Fibroblast of lung (primary cell): ENCODE measurements at places on chromosomes 4 and X. TPM values are rescaled to one million over a fixed set of nuclear protein-coding genes. Genes with fewer than 3 reads are reported as not detected.

- DNase-seq = no peak
- no peak overlapping the region for H3K4me3 ChIP-seq
- no peak overlapping the region for H3K27ac ChIP-seq
- H3K36me3 ChIP-seq = no peaks in the 10 kb centered on the region
- H3K27me3 ChIP-seq = no peaks in the 10 kb centered on the region
Measured at GRCh38 chrX:68121371-68121770, 311.9 kb downstream of the OPHN1 start.

DNA sequence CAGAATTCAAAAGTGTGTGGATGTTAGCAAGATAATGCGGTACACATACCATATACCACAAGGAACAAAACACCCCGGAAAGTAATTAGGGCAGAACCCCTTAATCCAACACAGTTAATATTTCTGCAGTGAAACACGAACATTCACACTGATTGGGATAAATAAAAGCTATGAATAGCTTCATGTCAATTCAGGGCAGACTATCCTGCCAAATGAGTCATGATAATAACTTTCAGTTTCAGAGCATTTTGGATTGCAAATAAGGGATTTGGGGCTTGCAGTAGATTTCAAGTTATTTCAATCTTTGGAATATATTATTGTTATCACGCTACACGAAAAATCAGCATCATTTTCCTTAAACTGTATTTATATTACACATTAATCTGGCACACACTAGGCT is 24.3 kb downstream of the IRF2 start:
- peak overlapping the region; percentile 95 for H3K27ac ChIP-seq
- peak; percentile 75 for DNase-seq
- H3K4me1 ChIP-seq = peaks cover 22% of the 10 kb centered on the region
- no peaks in the 10 kb centered on the region for H3K36me3 ChIP-seq
- peak overlapping the region; percentile 64 for H3K4me3 ChIP-seq

NMU gene
- total RNA-seq = not detected in 2 replicates

GRCh38 chrX:77415161-77415560 is 32.0 kb upstream of the FGF16 start:
- H3K27me3 ChIP-seq = no peaks in the 10 kb centered on the region
- no peaks in the 10 kb centered on the region for H3K4me1 ChIP-seq
- no peaks in the 10 kb centered on the region for H3K36me3 ChIP-seq
- no peak for DNase-seq
- no peak overlapping the region for H3K27ac ChIP-seq
- no peak overlapping the region for H3K4me3 ChIP-seq

DDIT4L gene
- 3.3 and 6.4 TPM in 2 replicates for total RNA-seq

GRCh38 chrX:102849396-102849795 is 87.7 kb upstream of the RAB40AL start:
- H3K27me3 ChIP-seq = no peaks in the 10 kb centered on the region
- H3K4me1 ChIP-seq = no peaks in the 10 kb centered on the region
- no peak for DNase-seq
- H3K27ac ChIP-seq = no peak overlapping the region
- no peak overlapping the region for H3K4me3 ChIP-seq

- no peak overlapping the region for H3K4me3 ChIP-seq
- no peak for DNase-seq
- no peaks in the 10 kb centered on the region for H3K27me3 ChIP-seq
- H3K4me1 ChIP-seq = no peaks in the 10 kb centered on the region
Measured at GRCh38 chr4:56324011-56324610, 63.2 kb downstream of the AASDH start.

GRCh38 chr4:113452868-113453620 is 308.5 kb downstream of the CAMK2D start:
- H3K36me3 ChIP-seq = peaks cover 6% of the 10 kb centered on the region
- H3K27ac ChIP-seq = no peak overlapping the region
- H3K27me3 ChIP-seq = no peaks in the 10 kb centered on the region
- H3K4me3 ChIP-seq = no peak overlapping the region

DNA sequence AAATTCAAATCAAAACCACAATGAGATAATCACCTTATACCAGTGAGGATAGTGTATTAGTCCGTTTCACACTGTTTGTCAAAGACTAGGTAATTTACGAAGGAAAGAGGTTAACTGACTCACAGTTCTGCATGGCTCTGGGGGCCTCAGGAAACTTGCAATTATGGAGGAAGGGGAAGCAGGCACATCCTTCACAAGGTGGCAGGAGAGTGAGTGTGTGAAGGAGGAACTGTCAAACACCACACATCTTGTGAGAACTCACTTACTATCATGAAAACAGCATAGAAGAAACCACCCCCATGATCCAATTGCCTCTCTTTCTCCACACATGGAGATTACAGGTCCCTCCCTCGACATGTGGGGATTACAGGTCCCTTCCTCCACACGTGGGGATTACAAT is 54.7 kb upstream of the TRPC5 start:
- no peak overlapping the region for H3K27ac ChIP-seq
- no peak overlapping the region for H3K4me3 ChIP-seq
- no peak for DNase-seq

GRCh38 chr4:172740434-172740833 is 428.2 kb upstream of the GALNT7 start:
- H3K36me3 ChIP-seq = no peaks in the 10 kb centered on the region
- DNase-seq = peak; percentile 27
- H3K4me1 ChIP-seq = no peaks in the 10 kb centered on the region
- no peaks in the 10 kb centered on the region for H3K27me3 ChIP-seq

DNA sequence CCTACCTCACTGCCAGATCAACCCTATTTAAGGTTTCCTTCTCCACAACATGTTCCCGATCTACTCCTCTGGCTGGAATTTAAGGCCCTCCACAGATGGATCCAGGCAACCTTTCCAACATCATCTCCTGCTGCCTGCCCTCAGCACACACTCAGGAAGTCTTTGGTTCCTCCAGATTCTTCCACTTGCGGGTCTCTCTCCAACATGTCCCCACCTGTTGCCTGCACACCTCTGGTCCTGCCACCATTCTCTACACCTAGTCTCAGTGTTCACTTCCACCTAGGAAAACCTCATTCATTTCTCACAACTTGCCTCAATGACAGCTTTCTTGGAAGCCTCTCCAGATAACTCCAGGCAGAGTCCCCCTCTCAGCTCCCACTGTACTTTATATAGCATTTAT is 80.1 kb downstream of the RTL5 start:
- H3K36me3 ChIP-seq = no peaks in the 10 kb centered on the region
- H3K27ac ChIP-seq = no peak overlapping the region
- H3K4me1 ChIP-seq = no peaks in the 10 kb centered on the region
- DNase-seq = no peak
- peaks cover 3% of the 10 kb centered on the region for H3K27me3 ChIP-seq
- no peak overlapping the region for H3K4me3 ChIP-seq

TMA16 gene
- total RNA-seq = 21.0 and 21.1 TPM in 2 replicates

DNA sequence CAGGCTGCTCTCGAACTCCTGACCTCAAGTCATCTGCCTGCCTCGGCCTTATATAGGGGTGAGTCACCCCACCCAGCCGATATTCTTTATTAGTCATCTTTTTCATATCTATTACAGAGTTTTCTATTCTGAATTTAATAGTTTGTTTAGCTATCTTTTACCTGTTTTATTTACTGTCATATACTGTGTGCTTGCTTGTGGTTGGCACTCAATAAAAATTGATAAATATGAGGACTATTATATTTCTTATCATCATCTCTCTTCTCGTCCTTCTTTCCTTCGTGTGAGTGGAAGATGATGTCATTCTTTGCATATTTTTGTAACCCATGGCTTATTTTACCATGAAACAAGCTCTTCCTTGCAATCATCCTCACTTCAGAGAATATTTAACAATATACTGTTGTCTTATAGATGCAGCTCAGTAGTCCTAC is 265.5 kb downstream of the ARHGAP24 start:
- peak; percentile 60 for DNase-seq
- H3K27me3 ChIP-seq = no peaks in the 10 kb centered on the region
- H3K4me3 ChIP-seq = no peak overlapping the region
- H3K36me3 ChIP-seq = no peaks in the 10 kb centered on the region

- H3K27ac ChIP-seq = no peak overlapping the region
- no peaks in the 10 kb centered on the region for H3K27me3 ChIP-seq
- no peak for DNase-seq
- no peak overlapping the region for H3K4me3 ChIP-seq
Measured at GRCh38 chrX:121569609-121570008, 522.2 kb downstream of the GLUD2 start.

LRP2BP gene
- 0.51 and 0.66 TPM in 2 replicates for total RNA-seq

- H3K27ac ChIP-seq = no peak overlapping the region
- peaks cover 2% of the 10 kb centered on the region for H3K27me3 ChIP-seq
- no peaks in the 10 kb centered on the region for H3K4me1 ChIP-seq
Measured at GRCh38 chr4:98793658-98794057, 135.2 kb upstream of the TSPAN5 start.

DNA sequence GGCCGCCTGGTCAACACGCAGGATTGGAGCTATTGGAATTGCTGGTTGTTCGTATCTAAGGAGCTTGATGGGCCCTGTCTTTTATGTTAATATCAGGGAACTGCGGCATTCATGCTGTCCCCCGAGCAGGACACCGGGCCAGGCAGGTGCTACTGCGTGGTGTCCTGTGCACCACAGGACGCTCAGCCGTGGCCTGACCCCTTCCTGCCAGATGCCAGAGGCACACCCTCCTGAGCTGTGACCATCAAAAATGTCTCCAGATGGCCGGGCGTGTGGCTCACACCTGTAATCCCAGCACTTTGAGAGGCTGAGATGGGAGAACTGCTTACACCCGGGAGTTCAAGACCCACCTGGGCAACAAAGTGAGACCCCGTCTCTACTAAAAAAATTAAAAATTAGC is 32.1 kb downstream of the ABLIM2 start:
- H3K4me3 ChIP-seq = no peak overlapping the region
- DNase-seq = no peak
- H3K4me1 ChIP-seq = no peaks in the 10 kb centered on the region
- H3K27me3 ChIP-seq = no peaks in the 10 kb centered on the region
- H3K36me3 ChIP-seq = no peaks in the 10 kb centered on the region

C4orf51 gene
- total RNA-seq = not detected in 2 replicates

- no peak overlapping the region for H3K4me3 ChIP-seq
- DNase-seq = peak; percentile 82
- H3K27me3 ChIP-seq = no peaks in the 10 kb centered on the region
- H3K4me1 ChIP-seq = no peaks in the 10 kb centered on the region
- no peaks in the 10 kb centered on the region for H3K36me3 ChIP-seq
Measured at GRCh38 chrX:8629871-8630270, 102.1 kb downstream of the ANOS1 start.

- H3K27ac ChIP-seq = no peak overlapping the region
- H3K4me1 ChIP-seq = no peaks in the 10 kb centered on the region
- no peak for DNase-seq
- no peak overlapping the region for H3K4me3 ChIP-seq
Measured at GRCh38 chr4:151358266-151358665, 32.9 kb upstream of the SH3D19 start.

DNA sequence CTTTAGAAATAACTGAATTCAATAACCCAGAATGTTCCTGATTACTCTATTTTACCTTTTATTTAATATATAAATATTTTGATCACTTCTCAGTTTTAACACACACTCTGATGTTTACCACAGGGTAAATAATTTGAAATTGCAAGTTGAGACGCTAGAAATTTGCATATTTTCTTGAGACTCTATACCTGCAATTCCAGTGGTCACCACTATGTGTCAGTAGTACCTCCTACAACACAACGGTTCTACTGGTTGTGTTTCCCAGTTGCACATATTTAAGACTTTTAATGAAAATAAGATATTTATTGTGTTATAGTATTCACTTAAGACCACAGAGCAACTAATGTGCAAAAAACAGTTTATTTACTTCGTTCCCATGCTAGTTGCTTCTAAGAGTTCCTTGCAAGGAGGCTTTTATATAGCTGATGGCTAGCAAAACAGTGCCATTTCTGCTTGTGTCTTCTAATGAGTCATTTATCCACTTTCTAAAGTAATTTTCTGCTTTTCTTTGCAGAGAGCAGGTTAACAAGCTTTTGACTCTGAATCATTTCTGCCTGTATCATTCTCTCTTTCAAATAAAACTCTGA is 98.9 kb upstream of the PDLIM3 start:
- no peak for DNase-seq
- H3K27me3 ChIP-seq = no peaks in the 10 kb centered on the region
- H3K27ac ChIP-seq = no peak overlapping the region
- no peak overlapping the region for H3K4me3 ChIP-seq
- H3K4me1 ChIP-seq = no peaks in the 10 kb centered on the region

DNA sequence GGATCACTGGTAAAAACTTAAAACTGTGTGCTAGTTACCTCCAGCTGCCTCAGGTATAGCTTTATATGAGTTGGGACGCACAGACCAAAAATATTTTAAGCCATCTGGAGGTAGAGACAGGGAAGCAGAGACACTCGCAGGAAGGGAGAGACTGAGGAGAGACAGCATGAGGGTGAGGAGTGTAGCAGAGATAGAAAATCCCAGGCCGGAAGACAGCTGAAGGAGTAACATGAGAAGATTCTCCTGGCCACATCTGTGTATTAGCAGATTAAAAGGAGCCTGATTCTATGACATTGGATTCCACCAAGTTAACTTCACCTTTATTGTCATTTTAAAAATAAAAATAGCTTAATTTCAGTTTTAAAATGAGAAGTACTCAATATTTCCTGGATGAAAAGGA is 84.3 kb downstream of the PDLIM5 start:
- H3K36me3 ChIP-seq = no peaks in the 10 kb centered on the region
- peaks cover 2% of the 10 kb centered on the region for H3K4me1 ChIP-seq
- no peak for DNase-seq
- no peak overlapping the region for H3K27ac ChIP-seq
- H3K27me3 ChIP-seq = no peaks in the 10 kb centered on the region
- H3K4me3 ChIP-seq = no peak overlapping the region

DNA sequence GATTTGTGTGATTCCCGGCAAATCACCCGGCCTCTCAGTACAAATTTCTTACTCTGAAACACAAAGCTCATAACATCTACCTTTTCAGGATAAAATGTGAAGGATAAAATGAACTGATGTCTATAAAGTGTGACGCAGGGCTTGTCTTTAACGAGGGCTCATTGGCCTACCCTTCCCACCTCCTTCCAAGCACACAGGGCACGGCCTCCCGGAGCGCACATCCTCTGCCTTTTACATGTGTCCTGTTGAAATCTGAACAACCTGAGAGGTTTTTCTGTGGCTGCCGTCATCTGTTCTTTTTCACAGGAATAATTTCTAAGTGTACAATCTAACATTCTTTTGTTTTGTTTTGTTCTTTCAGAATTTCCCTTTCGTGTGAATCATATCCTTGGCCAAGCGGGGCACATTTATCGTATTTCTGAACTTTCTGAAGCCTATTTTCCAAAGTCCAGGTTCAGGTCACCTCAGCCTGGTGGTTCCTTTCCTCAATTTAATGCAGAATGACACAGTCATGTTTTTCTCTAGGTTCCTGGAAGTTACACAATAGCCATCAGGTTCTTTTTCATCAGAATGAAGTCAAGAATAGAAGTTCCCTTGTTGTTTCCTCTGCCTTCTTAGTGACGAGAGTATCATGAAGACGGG is 53.1 kb upstream of the SPRY1 start:
- H3K27ac ChIP-seq = no peak overlapping the region
- H3K4me1 ChIP-seq = peaks cover 3% of the 10 kb centered on the region
- H3K27me3 ChIP-seq = no peaks in the 10 kb centered on the region
- no peaks in the 10 kb centered on the region for H3K36me3 ChIP-seq

DNA sequence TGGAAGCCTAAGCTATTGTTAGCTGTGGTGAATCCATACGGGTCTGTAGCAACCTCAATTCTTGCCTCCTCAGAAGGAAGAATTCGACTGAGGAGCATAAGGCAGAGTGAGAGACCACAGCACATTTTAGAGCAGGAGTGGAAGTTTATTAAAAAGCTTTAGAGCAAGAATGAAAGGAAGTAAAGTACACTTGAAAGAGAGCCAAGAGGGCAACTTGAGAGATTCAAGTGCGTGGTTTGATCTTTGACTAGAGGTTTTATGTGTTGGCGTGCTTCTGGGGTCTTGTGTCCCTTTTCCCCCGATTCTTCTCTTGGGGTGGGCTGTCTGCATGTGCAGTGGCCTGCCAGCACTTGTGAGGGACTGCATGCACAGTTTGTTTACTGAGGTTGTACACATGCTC is 880.6 kb upstream of the INTU start:
- no peak for DNase-seq
- H3K4me3 ChIP-seq = no peak overlapping the region
- no peaks in the 10 kb centered on the region for H3K27me3 ChIP-seq
- no peaks in the 10 kb centered on the region for H3K36me3 ChIP-seq
- H3K27ac ChIP-seq = no peak overlapping the region
